ENCODE measurements at places on chromosomes 2 and 18.

- peak; percentile 76 for DNase-seq
Observed at GRCh38 chr2:8598295-8599165, 83.3 kb upstream of the ID2 start.

DNA sequence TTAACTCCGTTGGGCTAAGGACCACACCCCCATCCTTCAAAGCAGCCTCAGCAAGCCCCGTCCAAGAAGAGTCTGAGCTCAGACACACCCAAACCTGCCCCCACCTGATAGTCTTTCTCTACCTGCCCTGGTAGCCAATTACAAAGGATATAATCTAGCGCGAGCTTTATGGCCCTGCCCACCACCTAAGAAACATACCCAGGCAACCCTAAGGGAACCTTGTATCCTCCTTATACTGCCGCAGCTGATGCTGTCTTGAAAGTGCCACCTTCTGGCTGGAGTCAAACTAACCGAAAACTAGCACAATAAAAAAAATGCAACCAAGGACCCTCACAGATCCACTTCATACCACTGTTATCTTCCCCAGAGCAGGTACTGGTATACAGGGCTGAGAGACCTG lies 628.3 kb upstream of the REG3G start:
- no peak for DNase-seq

- DNase-seq = no peak
Observed at GRCh38 chr2:108565778-108566375, 31.6 kb downstream of the LIMS1 start.

- DNase-seq = no peak
Observed at GRCh38 chr2:155070489-155070888, 372.0 kb downstream of the KCNJ3 start.

DNA sequence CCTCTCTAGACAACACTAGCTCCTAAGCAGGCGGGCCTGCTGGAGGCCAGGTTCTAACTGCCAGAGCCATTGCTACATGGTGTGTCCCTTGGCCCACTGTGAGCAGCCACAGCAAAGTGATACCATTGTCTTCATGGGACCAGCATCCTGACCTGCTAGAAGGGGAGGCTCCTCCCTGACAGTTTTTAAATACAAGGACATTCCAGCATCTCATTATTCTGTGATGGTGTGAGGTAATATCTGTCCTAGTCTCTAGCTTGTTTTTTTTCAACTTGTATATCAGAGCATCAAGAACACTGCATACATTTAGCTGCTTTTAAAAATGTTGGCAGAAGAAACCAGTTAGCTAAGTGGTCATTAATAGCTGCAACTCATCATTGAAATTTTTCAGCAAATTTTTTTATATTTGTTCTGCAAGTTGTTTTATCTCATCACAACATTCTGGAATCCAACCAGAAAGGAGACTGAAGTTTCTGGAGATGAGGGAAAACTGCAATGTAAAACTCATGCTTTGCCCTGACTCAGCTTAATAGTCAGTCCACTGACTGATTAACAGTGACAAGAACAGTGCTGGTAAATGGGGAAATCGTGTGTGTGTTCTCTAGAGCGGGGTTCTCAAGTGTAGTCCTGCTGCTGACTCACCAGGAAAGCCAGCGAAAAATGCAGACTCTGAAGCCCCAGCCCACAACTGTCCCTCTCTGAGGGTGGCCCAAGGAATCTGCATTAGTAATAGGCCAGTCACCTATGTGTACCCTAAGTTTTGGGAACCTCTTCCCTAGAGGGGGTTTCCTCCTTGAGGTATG lies 17.8 kb downstream of the MAPRE3 start:
- DNase-seq = no peak

DNA sequence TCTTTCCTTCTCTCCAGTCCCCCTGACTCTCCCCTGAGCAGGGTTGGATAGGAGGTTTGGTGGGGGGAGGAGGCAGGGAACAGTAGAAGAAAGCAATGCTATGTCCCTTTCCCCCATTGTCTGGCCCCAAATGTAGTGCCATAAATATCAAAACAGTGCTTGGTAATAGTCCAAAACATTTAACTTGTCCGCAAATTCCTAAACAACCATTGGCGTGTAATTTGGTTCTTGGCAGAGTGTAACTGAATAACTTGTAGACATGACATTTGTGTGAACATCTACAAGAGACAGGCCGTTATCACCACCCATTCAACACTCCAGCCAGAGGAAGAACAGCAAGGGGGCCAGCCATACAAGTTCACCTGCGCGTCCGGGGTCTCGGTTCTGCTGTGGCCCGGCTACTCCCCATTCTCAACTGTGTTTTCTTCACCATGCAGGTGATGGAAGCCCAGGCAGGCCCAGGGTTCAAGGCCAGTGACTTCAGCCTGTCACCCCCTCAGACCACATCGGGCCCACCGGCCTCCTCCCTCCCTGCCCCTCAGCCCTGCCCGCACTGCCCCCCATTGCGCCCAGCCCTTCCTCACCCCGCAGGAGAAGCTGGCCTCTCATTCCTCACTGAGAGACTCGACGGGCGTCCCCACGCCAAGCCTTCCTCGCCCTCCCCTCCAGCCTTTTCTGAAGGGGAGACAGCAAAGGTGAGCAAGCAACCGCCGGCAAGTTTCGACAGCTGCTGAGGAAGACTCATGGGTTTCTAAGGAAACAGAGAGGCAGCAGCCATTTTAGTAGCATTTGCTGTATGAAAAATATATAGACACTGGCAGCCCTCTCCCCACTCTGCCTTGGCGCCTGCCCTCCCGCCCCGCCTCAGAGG lies 699 bp upstream of the RAPGEF4 start:
- DNase-seq = no peak

GRCh38 chr2:151119374-151119773 lies 142.3 kb downstream of the RBM43 start:
- DNase-seq = no peak

DNA sequence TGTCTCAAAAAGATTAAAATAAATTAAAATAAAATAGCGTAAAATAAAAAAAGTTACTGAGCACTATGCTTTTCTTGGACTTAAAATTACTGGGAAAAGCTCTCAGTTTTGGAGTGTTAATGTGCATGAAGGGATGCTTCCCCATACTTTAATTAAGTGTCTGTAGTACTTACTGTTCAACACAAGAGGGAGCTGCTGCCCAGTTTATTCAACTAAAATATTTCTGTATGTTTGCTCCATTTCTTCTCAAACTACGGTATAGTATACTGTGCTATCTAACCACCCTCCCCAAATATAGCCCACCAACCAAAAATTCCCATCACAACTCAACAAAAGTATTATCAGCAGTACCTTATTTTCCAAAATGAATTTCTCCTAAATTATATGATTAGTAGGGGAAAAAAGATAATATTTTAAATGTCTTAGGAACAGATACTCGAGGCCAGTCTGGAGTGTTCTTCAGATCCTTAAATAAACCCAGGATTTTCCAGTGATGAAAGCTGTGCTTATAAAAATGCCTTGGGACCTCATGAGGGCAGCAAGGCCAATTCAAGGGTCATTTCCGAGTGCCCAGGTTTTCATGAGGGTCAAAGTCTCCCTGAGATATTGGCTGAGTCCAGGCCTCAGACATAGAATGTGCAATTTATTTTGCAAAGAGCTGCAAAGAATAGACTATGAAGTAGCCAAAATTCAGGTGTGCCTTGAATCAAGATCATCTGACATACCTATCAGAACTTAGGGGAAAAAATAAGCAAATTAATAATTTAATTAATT lies 64.1 kb downstream of the CHRNA1 start:
- DNase-seq = peak; percentile 38

- DNase-seq = no peak
Observed at GRCh38 chr2:233121856-233122255, 61.7 kb downstream of the INPP5D start.

DNA sequence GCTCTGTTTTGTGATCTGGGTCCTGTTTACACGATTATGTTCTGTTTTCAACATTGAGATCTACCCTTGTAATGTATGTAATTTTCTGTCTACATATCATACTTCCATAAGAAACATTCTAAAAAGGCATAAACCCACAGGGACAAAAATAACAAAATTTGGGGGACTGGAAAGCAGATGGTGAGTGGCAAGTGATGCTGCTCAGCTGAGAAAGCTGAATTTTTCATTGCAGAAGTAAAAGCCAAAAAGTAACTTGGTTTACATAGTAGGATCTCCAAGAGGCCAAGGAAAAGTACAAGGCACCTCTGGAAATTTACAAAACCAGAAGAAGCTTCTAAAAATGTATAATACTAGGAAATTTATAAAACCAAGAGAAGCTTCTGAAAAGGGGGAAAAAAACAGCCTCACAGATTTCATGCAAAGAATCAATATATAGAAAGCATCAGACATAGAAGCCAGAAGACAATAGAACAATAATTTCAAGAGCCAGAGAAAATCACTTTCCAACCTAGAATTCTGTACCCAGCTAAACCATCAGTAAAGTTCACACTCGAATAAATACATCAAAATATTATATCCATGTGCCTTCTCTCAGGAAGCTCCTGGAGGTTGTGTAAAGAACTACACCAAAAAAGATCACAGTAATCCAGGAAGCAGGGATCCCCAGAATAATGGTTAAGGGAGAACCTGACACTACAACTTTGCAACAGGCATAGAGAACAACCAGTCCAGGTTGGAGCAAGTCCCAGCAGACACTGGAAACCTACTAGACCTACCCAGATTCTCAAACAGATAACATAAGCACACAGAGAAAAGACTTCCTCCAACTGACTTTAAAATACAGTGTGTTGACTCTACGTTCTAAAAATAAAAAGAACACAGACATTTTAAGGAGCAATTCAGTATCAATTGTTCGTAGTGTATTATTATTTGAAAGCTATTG lies 401.7 kb upstream of the HS6ST1 start:
- no peak for DNase-seq

DNA sequence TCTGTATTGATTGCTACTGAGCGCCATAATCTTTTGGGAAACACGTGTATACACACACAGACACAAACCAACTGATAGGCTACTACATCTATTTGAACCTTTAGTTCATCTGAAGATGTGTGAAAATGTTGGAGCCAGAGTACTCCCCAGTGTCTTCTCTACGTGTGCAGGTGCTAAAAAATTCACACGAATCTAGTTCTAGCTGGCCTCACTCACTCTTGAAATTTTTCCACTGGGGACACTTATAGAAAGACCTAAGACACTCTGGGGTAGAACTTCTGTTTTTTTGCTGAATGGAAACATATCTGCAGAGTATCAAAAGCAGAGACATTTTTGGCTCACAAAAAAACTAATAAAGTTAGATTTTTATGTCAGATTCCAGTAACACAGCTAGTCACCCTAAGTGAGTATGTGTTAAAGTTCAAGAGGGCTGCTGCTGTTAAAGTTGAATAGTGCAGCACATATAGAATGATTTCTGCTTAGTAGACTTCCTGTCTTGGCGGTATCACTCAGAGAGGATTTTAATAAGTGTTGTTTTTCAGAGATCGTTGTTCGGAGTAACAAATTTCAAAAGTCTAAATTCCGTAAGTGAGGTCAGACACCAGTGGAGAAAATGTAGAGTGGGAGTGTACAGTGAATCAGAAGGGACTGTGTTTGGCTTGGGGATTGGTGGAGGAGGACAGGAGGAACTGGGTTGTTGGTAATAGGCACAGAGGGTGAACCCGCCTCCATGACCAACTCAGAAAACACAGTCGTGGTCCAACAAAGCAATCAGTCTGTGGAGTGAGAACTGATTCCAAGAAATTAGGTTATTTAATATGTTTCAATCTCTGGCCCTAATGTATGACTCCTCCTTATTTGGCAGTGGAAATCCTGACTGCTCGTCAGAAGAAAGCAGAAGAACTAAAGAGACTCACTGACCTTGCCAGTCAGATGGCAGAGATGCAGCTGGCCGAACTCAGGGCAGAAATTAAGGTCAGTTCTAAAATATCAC lies 43.1 kb downstream of the KCTD18 start:
- DNase-seq = no peak

GRCh38 chr2:150595803-150596470 lies 108.5 kb upstream of the RND3 start:
- no peak for DNase-seq

DNA sequence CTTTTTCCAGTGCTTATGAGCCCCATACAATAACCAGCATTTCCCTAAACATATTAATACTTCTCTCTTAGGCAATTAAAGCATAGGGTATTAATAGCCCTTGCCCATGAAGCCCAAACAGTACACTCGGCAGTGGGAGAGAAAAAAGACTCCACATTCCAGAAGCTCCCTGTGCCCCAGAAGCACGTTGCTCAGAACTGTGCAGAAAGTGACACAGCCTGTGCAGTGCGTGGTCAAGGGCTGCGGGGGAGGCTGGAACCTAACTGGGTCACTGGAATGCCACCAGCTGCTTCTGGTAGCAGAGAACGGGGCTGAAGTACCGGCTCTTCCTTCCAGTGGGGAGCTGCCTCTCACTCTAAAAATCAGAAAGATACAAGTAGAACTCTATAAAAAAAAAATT lies 32.7 kb downstream of the EIPR1 start:
- DNase-seq = no peak

- no peak for DNase-seq
Observed at GRCh38 chr2:134193006-134193405, 60.9 kb upstream of the MGAT5 start.

- DNase-seq = no peak
Observed at GRCh38 chr2:210915912-210916311, 359.5 kb downstream of the CPS1 start.

- DNase-seq = no peak
Observed at GRCh38 chr2:28325173-28325566, 67.5 kb upstream of the FOSL2 start.
